Right renal pelvis (tissue), 4 donors: ENCODE measurements at places on chromosomes 5 and 9. TPM values are rescaled to one million over a fixed set of nuclear protein-coding genes. Genes with fewer than 3 reads are reported as not detected.

GRCh38 chr9:115373000-115373709, 255.2 kb upstream of the TNC start:
- DNase-seq, result no peak

- no peak for DNase-seq
Observed at GRCh38 chr5:134938030-134938429, 29.7 kb upstream of the CATSPER3 start.

DNA sequence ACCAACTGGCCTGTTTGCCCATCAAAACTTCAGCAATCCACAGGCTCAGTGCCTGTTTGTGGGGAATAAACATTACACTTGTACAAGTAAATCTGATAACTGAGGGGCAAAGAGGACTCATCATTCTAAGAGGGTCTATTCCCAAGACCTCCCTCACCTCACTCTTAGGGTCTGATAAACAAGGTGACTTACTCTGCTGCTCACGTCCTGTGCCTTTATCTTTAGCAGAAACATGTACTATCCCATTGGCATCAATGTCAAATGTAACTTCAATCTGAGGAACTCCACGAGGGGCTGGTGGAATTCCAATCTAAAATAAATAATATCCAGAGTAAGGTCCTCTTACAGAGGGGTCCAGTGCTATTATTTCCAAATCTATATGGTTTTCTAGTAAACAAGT, 14.6 kb upstream of the ETF1 start:
- DNase-seq, result no peak

DNA sequence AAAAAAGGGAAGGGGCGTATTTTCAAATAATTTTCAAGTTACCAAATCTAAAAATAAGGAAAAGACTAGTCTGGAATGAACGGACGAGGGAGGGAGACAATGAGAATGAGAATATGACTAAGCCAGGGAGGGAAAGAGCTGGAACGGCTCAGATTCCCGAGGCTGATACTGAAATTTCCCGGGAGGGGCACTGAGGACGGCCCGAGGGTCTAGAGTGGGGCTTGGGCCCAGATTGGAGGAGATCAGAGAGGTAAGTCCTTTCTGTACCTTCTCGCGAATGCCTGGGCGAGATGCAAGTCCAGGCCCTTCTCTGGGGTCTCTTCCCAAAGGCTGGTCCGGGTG, 3.4 kb upstream of the CCIN start:
- DNase-seq, result no peak

- no peak for DNase-seq
Observed at GRCh38 chr5:149641000-149641576, 59.8 kb downstream of the ARHGEF37 start.

GRCh38 chr5:59833448-59833847, 60.1 kb downstream of the PDE4D start:
- no peak for DNase-seq

DNA sequence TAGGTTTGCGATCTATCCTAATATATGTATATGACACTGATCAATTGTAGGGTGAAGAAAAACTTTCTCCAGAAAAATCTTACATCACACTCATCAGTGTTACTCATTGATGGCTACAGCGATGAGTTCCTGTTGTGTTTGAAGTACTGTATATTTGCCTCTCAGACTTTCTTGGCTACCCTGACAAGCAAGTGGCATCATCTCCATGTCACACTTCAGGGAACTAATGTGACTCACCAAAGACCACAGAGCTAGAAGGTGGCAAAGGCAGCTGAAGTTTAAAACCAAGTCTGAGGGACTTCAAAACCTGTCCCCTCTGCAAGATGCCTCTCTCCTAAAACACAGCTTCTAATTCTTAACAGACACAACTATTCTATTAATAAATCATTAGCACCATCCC, 451.4 kb downstream of the CTNND2 start:
- no peak for DNase-seq

GRCh38 chr5:124960266-124960665, 213.8 kb upstream of the ZNF608 start:
- no peak for DNase-seq

DNA sequence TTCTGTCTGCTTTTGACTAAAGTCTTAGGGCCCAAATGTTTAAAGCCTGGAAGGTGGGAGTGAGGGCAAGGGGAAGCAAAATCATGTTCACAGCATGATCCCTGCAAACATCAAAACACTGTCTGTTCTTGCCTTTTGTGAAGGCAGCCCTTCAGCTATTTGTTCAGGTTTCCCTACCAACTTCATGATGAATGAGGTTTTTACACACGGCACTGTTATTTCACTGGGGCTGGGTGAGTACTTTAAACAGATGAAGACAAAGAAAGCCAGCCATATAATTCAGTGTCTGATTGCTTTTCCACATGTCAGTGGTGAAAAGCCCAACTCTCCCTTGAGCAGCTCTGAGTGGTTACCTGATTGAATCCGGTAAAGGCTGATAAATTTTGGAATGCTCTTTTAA, 224.7 kb upstream of the GRAMD2B start:
- DNase-seq, result no peak

DNA sequence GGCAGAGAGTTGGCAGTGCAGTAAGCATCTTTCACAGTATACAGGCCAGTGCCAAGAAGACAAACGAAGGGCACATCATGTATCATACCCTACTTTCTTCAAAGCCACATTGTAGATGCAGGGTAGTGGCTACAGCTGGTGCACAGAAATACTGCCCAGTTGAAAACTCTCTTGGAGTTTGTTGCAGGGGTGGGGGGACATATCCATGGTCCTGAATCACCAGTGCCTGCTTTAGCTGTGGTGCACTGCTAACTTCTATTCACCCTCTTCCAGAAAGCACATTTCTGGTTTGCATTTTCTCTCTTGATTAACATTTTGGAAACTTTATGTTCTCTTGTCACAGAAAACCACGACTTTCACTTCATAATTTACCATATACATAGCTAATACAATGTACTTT, 196.6 kb downstream of the PAPPA start:
- no peak for DNase-seq

DNA sequence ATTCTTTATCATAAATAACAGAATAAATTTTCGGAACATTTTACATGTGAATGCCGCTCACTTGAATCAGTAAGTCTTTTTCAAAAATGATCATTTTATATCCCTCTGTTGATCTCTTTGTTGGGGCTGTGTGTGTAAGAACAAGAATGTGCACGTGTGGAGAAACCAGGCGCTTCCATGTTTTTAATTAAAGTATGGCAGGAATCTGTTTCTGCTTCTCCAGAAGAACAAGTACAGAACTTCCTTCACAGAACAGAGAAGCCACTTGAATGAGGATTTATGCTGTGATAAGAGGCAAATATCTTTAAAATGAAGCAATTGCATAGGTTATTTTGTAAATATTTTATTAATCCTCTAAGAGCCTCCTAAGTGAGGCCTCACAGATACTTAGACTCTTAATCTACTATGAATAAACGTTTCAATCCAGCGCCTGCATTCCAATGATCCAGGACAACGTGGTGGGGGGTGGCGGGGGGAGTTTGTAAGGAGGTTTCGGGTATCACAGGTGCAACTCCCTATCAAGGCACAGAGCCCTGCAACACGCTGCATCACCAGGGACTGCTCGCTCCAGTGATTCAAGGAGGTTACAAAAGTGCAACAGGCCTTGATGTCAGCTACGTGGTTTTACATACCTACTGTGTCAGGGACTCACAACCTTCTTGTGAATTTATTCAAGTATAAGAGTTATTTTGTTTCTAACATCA, 409.2 kb downstream of the BNC2 start:
- peak; percentile 46 for DNase-seq

DNA sequence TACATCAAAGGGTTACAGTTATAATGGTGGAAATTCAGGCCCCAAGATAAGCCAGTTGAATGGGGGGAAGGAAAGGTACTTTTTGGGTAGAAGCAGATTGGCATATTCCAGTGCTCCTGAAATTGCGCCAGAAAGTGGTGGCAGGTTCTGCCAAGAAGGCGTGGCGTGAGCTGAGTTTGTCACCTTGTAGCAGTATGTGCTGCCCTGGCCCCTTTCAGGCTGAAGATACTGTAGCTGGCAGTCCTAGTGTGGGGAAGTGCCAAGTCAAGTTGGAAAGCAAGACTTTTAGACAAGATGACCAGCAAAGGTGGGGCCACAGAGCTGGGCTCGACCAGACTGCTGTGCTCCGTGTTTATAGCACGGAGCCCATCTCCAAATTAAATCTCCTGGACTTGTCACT, 133.6 kb upstream of the GLRA1 start:
- no peak for DNase-seq

GRCh38 chr9:98658951-98659351, 49.8 kb downstream of the GABBR2 start:
- peak; percentile 38 for DNase-seq

- DNase-seq, result no peak
Observed at GRCh38 chr5:135255461-135256178, 143.4 kb downstream of the MACROH2A1 start.

PDE6A gene
- 0.10 TPM for polyA plus RNA-seq

UNC5A gene
- polyA plus RNA-seq, result 0.11 TPM

RPL12 gene
- polyA plus RNA-seq, result 1,556 TPM

MSH3 gene
- polyA plus RNA-seq, result 21.7 TPM

PTPA gene
- 117 TPM for polyA plus RNA-seq

CLK4 gene
- 71.3 TPM for polyA plus RNA-seq

CARTPT gene
- not detected for polyA plus RNA-seq
